ENCODE measurements at places on chromosomes 7 and 10.

- no peak for DNase-seq
- H3K4me3 ChIP-seq, result no peak overlapping the region
- H3K27ac ChIP-seq, result no peak overlapping the region
- H3K36me3 ChIP-seq, result no peaks in the 10 kb centered on the region
- H3K27me3 ChIP-seq, result no peaks in the 10 kb centered on the region
- H3K4me1 ChIP-seq, result no peaks in the 10 kb centered on the region
Measured at GRCh38 chr7:84040355-84040754, 154.2 kb downstream of the SEMA3A start.

GRCh38 chr10:132978542-132978941, 36.2 kb upstream of the CFAP46 start:
- no peaks in the 10 kb centered on the region for H3K4me1 ChIP-seq
- H3K36me3 ChIP-seq, result no peaks in the 10 kb centered on the region
- no peaks in the 10 kb centered on the region for H3K27me3 ChIP-seq
- no peak for DNase-seq
- H3K27ac ChIP-seq, result no peak overlapping the region

- H3K27ac ChIP-seq, result no peak overlapping the region
- no peaks in the 10 kb centered on the region for H3K27me3 ChIP-seq
- no peak overlapping the region for H3K4me3 ChIP-seq
- H3K36me3 ChIP-seq, result no peaks in the 10 kb centered on the region
Measured at GRCh38 chr7:71972534-71972933, 439.6 kb downstream of the CALN1 start.

GRCh38 chr7:90850066-90850465, 253.9 kb downstream of the CDK14 start:
- no peaks in the 10 kb centered on the region for H3K36me3 ChIP-seq
- no peak overlapping the region for H3K27ac ChIP-seq
- H3K27me3 ChIP-seq, result no peaks in the 10 kb centered on the region
- no peak for DNase-seq

- peaks cover 50% of the 10 kb centered on the region for H3K4me1 ChIP-seq
- H3K4me3 ChIP-seq, result peak overlapping the region; percentile 99
- H3K27ac ChIP-seq, result peak overlapping the region; percentile 93
- DNase-seq, result peak; percentile 26
- peaks cover 47% of the 10 kb centered on the region for H3K36me3 ChIP-seq
Measured at GRCh38 chr7:100477871-100478267, 1.1 kb downstream of the TSC22D4 start.

- no peak for DNase-seq
- peak overlapping the region; percentile 79 for H3K4me3 ChIP-seq
- no peaks in the 10 kb centered on the region for H3K27me3 ChIP-seq
- H3K27ac ChIP-seq, result peak overlapping the region; percentile 42
Measured at GRCh38 chr7:134457210-134457609, 1.7 kb downstream of the AKR1B1 start.

DNA sequence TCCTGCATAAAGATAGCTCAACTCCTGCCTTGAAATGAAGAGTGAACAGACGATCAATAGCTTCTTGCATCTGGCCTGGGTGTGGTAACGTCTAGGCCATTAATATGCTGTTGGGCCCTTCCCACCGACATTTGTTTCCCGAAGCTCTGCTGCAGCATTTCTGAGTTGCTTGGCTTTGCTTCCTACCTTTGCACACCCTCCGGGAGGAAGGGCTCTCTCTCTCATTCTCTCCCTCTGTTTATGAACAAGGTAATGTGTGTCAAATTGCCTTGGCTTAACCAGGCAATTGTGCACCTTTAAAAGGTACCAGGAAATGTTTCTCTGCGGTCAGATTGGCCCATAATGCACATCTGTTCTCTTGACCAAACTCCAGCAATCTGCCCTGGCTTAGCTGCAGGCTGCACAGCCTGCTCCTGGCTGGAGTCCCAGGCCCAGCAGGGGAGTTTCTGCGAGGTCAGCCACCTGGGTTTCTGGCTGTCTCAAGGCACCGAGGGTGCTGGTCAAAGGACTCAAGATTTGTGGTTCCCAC, 223.7 kb downstream of the SNX10 start:
- no peak overlapping the region for H3K4me3 ChIP-seq
- peaks cover 23% of the 10 kb centered on the region for H3K27me3 ChIP-seq
- no peak for DNase-seq
- no peaks in the 10 kb centered on the region for H3K36me3 ChIP-seq
- no peaks in the 10 kb centered on the region for H3K4me1 ChIP-seq
- no peak overlapping the region for H3K27ac ChIP-seq
